CD4-positive, alpha-beta T cell treated with Interleukin-15 for 4 hours (primary cell): ENCODE measurements at places on chromosomes 2 and 18.

DNA sequence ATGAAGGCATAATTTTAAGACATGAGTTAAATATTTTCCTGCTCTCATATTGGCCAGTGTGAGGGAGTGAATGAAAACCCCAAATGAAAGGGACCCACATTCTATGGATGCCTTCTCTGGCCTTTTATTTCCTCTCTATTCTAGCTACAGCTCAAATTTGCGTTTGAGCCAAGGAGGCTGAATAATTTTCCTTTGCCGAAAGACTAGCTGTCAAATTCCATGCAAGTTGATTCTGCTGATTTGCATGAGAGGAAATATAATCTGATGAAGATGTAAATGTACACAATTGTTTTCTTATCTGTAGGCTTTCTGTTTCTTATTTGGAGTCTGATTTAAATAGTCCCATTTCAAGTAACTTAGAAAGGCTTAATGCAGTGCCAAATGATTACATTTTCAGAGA lies 438.4 kb upstream of the SPRED2 start:
- no peak for DNase-seq

- no peak for DNase-seq
These were observed 148.7 kb downstream of the CABLES1 start for GRCh38 chr18:23283916-23284430.

- DNase-seq: no peak
These were observed 99.0 kb downstream of the MBD2 start for GRCh38 chr18:54125429-54125828.

DNA sequence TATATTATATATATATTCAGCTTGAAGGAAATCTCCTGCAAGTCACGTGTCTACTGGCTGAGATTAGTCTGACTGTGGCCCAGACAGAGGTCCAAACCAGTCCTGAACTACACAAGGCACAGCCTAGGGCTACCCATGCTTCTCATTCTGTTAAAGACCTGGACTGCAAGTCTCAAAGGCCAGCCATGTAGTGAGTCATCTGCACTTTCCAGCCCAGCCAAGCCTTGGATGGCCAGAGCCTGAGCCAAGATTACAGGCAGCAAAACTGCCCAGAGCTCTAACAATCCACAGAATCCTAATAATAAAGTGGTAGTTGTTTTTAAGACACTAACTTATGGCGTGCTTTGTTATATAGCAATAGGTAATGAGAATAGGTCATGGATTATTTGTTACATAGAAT lies 259.6 kb downstream of the SS18 start:
- DNase-seq: no peak

- no peak for DNase-seq
These were observed 548.5 kb downstream of the SLC4A3 start for GRCh38 chr2:220175967-220176366.

DNA sequence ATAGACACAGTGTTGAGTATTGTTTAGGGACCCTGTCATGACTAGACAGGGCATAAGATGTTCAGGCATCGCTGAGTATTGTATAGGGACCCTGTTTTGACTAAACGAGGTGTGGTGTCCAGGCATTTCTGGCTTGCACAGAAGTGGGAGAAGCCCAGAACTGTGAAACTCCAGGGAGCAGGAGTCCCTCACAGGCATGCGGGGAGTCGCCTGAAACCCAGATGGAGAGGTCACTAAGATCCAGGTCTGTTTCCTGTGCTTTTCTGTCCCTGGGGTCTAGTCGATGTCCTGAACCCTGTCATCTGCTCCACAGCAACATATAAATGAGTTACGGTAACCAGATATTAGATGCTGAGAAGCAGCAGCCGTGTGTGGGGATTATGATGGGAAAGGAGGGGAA lies 469.0 kb upstream of the SALL3 start:
- DNase-seq: no peak

DNA sequence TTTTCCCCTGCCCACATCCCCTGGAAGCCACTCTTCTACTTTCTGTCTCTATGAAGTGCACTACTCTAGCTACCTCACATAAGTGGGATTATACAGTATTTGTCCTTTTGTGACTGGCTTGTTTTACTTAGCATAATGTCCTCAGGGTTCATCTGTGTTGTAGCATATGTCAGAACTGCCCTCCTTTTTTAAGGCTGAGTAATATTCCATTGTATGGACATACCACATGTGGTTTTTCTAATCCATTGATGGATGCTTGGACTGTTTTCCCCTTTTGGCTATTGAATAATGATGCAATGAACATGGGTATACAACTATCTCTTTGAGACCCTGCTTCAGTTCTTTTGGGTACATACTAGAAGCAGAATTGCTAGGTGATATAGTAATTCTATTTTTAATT lies 95.9 kb downstream of the PRKCE start:
- DNase-seq: no peak

- DNase-seq: no peak
These were observed 455.0 kb upstream of the TCF4 start for GRCh38 chr18:56042915-56043536.

GRCh38 chr18:14577971-14578370 lies 34.6 kb upstream of the POTEC start:
- no peak for DNase-seq

- DNase-seq: peak; percentile 50
These were observed 789 bp upstream of the COX7A2L start for GRCh38 chr2:42361728-42362283.

DNA sequence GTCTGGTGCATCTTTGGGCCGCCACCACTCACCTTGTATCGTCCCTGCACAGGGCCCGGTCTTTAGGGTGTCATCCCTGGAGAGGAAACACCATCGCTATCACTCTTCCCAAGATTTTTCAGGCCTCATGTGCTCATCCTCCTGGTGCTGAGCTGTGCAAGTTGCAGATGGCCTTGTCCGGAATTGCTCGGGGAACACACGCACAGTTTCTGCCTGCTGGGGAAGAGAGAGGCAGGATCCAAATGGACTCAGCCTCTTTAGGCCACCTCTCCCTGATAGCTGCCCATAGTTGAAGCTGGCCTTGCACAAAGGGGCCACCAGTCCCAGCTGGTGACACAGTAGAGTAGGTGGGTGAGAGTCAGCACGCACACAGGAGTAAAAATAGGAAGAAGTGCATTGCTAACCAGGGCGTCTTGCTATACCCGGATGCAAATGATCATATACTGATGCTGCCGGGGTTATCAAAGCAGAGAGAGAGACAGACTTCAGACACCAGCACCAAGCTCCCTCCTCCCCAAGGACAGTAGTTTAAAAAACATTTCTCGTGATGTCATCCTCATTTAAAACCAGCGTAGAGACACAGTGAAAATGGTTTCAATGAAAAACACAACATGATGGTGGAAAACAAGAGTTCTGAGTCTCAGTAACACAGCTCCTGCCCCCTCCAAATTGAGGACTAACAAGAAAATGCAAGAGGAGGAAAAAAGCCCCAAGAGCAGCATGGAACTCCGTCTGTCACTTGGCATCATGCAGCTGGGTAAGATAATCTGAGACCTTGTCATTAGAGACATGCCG lies 147.5 kb upstream of the NCK2 start:
- DNase-seq: no peak
